Lung (tissue), 17 donors: ENCODE measurements at places on chromosomes 2 and 18. TPM values are rescaled to one million over a fixed set of nuclear protein-coding genes. Genes with fewer than 3 reads are reported as not detected.
A peak's percentile ranks its signal among the peaks of the same experiment; 100 is the strongest.

DNA sequence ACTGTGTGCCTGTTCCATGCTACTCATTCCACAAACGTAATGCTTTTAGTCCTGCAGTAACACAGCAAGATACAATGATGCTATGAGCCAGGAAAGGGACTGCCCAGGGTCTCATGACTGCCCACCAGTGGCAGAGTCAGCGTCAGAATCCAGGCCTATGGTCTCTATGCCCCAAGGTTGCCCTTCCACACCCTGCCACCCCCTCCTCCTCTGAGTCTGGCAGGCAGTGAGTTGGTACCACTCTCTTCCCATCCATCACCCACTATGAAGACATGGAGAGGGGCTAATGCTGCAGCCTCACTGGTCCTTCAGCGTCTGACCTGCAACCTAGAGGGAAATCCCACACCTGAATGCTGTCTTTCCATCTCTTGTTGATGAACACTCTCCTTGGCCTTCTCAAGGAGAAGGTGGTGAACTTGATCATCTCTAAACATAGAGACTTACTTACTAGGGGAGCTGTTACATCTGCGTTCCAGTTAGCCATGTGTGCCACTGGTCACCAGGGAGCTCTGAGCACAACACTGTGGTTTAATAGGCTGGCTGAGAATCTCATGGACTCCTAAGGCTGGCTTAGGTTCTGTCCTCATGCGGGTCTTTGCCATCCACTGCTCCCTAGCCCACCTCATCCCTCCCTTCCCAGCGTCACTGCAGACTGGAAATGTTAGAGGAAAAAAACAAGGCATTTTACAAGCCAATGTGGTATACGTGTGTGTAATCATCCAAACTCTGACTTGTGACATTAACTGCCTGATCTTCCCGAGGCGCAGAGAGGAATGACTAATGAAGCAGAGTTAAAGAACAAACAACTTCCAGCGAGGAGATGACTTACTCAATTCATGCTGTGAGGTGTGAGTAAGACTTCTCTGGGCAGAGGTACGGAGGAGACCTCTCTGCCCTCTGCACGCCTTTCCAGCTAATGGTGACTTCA, 28.8 kb downstream of the STEAP3 start:
- no peak for DNase-seq
- H3K4me3 ChIP-seq, result no peak overlapping the region
- H3K36me3 ChIP-seq, result no peaks in the 10 kb centered on the region
- no peaks in the 10 kb centered on the region for H3K4me1 ChIP-seq

- DNase-seq, result no peak
- H3K27ac ChIP-seq, result no peak overlapping the region
- H3K36me3 ChIP-seq, result no peaks in the 10 kb centered on the region
- peaks cover 14% of the 10 kb centered on the region for H3K27me3 ChIP-seq
- no peak overlapping the region for H3K4me3 ChIP-seq
Observed at GRCh38 chr2:172464400-172465129, 37.2 kb downstream of the ITGA6 start.

DNA sequence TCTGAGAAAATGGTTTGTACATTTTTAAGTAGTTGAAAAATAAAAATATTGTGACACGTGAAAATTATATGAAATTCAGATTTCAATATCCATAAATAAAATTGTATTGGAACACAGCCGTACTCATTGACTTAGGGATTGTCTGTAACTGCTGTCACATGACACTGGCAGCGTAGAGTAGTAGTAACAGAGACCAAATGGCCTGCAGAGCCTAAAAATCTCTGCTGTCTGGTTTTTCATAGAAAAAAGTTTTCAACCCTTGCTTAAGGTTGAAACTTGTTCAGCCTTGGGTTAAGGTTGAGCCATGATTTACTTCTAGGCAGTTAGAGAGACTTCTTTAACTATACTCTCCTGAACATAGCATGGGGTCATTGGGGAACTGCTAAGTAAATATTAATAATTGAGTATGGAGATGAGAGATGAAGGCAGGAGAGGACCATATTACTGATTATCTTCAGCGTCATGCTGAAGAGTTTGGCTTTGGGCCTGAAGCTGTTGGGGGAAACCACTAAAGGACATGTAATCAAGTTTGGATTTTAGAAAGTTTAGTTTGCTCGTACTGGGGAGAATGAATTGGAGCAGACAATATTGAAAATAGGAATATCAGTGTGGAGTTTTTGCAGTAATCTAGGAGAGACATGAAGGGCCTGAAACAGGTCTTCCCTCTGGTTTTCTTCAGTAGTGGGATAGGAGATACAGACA, 16.2 kb downstream of the EML4 start:
- H3K27me3 ChIP-seq, result no peaks in the 10 kb centered on the region
- DNase-seq, result no peak
- H3K27ac ChIP-seq, result peak overlapping the region; percentile 16
- H3K4me1 ChIP-seq, result peaks cover 22% of the 10 kb centered on the region

The SULT1C2 gene
- total RNA-seq, result 20.5 TPM

- H3K36me3 ChIP-seq, result no peaks in the 10 kb centered on the region
- H3K4me3 ChIP-seq, result no peak overlapping the region
- H3K27me3 ChIP-seq, result no peaks in the 10 kb centered on the region
- no peak overlapping the region for H3K27ac ChIP-seq
- H3K4me1 ChIP-seq, result no peaks in the 10 kb centered on the region
Observed at GRCh38 chr2:147297820-147298219, 547.0 kb upstream of the ACVR2A start.

DNA sequence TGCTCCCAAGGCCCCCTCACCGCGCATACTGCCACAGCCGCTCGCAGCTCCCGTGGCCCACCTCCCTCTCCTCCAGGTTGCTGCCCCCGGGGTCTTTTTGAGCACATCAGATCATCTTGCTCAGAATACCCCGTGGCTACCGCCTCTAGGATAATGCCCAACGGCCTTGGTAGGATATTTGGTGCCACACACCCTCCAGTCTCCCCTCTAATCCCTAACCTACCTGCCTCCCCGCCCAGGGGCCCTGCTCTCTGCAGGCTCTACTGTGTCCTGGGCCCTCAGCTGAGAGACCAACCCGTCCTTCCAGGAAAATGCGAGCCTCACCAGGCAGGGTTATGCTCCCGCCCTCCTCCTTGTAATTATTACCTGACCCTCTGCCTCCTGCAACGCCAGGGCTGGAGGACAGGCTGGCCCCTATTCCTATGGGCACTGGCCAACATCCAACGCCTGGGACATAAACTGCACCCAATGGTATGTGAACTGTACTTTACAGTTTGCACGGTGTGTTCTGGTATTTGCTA, 1.5 kb upstream of the MTCL1 start:
- no peaks in the 10 kb centered on the region for H3K27me3 ChIP-seq
- peak overlapping the region; percentile 75 for H3K27ac ChIP-seq
- H3K4me3 ChIP-seq, result no peak overlapping the region

The RAB17 gene
- 44.9 TPM for total RNA-seq

The SCG2 gene
- 1.5 TPM for total RNA-seq

GRCh38 chr2:169928463-169928864, 101.2 kb downstream of the UBR3 start:
- H3K27ac ChIP-seq, result no peak overlapping the region
- no peaks in the 10 kb centered on the region for H3K4me1 ChIP-seq
- no peak overlapping the region for H3K4me3 ChIP-seq

The ZNF407 gene
- 14.1 TPM for total RNA-seq

DNA sequence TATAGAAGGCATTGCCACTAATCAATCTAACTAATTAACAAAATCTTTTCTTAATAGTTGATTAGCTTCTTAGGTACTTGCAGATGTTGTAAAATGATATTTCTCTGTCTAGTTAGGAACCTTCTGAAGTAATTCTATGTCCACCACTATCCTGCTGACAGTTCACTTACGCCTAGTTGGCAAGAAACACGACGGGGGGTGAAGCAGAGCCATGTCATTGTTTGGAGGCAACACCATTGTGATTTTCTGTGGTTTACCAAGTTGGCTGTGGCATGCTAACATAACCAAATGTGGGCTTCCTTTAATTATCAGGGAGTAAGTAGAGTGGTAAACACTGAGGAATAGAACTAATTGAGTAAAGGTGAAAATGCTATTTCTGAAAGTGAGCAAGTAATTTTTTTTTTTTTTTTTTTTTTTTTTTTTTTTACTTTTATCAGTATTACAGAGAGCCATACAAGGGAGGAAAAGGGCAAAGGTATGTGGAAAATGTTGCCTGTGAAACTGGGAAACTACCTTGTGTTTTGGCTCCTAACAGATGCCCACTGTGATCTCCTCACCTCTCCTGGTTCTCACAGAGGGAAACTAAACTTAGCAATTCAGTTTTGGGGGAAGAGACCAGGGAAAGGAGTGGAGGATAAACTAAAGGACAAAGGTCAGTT, 126.8 kb downstream of the MEIS1 start:
- H3K36me3 ChIP-seq, result peaks cover 13% of the 10 kb centered on the region
- no peaks in the 10 kb centered on the region for H3K27me3 ChIP-seq
- peaks cover 32% of the 10 kb centered on the region for H3K4me1 ChIP-seq
- no peak for DNase-seq
- H3K4me3 ChIP-seq, result no peak overlapping the region
- H3K27ac ChIP-seq, result no peak overlapping the region

The TEX261 gene
- total RNA-seq, result 23.0 TPM

DNA sequence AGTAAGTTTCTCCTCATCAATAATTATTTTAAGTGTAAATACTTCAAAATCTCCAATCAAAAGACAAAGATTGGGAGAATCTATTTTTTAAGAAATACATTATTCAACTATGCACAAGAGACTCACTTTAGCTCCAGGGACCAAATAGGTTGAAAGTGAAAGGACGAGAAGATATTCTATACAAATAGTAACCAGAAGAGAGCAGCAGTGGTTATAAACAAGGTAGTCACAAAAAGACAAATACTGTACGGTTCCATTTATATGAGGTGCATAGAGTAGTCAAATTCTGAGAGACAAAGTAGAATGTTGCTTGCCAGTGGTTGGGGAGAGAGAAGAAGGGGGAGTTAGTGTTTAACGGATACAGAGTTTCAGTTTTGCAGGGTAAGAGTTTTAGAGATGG, 69.8 kb downstream of the POU3F3 start:
- no peaks in the 10 kb centered on the region for H3K27me3 ChIP-seq
- no peaks in the 10 kb centered on the region for H3K36me3 ChIP-seq
- no peaks in the 10 kb centered on the region for H3K4me1 ChIP-seq
- no peak for DNase-seq
- H3K4me3 ChIP-seq, result no peak overlapping the region
- no peak overlapping the region for H3K27ac ChIP-seq

GRCh38 chr2:73488079-73488478, 102.4 kb downstream of the ALMS1 start:
- H3K36me3 ChIP-seq, result peaks cover 14% of the 10 kb centered on the region
- no peak overlapping the region for H3K4me3 ChIP-seq
- DNase-seq, result no peak
- H3K27ac ChIP-seq, result no peak overlapping the region
- H3K4me1 ChIP-seq, result no peaks in the 10 kb centered on the region

- H3K4me1 ChIP-seq, result peaks cover 11% of the 10 kb centered on the region
- no peaks in the 10 kb centered on the region for H3K27me3 ChIP-seq
- no peak for DNase-seq
Observed at GRCh38 chr2:67948506-67948905, 114.3 kb downstream of the C1D start.

DNA sequence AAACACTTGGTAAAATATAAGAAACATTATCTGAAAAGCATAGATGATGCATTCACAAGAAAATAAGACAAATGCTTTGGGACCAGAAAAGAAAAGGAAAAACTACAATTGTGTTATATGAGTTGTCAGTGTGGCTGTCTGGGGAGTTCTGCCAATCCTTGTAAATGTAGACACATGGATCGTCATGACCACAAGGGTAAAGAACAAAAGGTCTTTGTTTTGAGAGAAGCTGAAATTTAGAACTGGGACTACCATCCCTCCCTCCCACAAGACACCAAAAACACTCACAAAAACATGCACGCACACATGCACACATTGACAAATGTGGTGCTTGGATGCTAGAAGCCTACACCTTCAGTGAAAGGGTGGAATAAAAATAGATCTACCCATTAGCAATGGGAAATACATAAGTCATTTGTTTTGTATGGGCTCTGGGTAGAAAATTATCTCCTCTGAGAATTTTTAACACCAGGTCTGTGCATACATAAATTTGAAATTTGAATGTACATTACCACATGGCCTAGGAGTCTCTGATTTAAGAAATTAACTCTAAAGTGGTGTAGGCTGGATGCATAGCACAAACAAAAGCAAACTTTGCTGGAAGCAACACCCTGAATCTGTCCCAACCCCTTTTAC, 266.2 kb upstream of the SLC39A10 start:
- no peak for DNase-seq
- no peaks in the 10 kb centered on the region for H3K4me1 ChIP-seq
- no peaks in the 10 kb centered on the region for H3K27me3 ChIP-seq
- H3K36me3 ChIP-seq, result no peaks in the 10 kb centered on the region
- no peak overlapping the region for H3K4me3 ChIP-seq
- H3K27ac ChIP-seq, result no peak overlapping the region

DNA sequence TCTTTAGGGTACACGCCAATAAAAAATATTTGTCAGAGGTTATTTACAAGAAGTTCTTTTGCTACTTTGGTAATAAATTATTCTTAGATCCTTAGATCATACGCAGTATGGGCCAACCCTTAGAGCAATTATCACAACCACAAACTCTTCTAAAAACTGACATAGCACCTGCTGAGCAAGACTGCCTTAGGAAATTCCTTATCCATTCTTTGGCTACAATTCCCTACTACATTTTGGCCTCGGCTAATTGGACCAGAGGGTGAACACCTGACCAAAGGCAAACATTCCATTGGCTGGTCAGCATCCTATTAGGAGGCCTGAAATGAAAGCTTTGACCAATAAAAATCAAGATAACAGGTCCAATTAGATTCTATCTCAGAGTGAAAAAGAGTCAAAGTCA, 147.6 kb upstream of the CCDC68 start:
- H3K27me3 ChIP-seq, result no peaks in the 10 kb centered on the region
- DNase-seq, result no peak
- peaks cover 3% of the 10 kb centered on the region for H3K4me1 ChIP-seq
- no peak overlapping the region for H3K4me3 ChIP-seq
- H3K27ac ChIP-seq, result no peak overlapping the region

DNA sequence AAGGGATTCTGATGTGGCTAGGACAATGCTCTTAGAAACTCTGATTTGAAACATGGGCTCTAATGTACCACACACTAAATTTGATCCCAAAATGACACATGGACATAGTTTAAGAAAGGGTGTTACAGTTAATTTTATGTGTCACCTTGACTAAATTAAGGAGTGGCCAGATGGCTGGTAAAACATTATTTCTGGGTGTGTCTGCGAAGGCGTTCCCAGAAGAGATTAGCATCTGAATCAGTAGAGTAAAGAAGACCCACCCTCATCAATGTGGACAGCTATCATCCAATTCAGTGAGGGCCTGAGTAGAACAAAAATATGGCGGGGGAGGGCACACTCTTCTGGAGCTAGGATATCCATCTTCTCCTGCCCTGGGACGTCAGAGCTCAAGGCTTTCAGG, 283.1 kb upstream of the CHAC2 start:
- H3K27ac ChIP-seq, result no peak overlapping the region
- no peaks in the 10 kb centered on the region for H3K4me1 ChIP-seq
- H3K27me3 ChIP-seq, result no peaks in the 10 kb centered on the region
- no peak for DNase-seq

GRCh38 chr2:179604598-179604997, 256.8 kb downstream of the ZNF385B start:
- H3K4me3 ChIP-seq, result no peak overlapping the region
- no peak overlapping the region for H3K27ac ChIP-seq
- H3K27me3 ChIP-seq, result no peaks in the 10 kb centered on the region
- H3K4me1 ChIP-seq, result peaks cover 9% of the 10 kb centered on the region
- DNase-seq, result peak; percentile 78

The RNF138 gene
- total RNA-seq, result 23.6 TPM
